ENCODE measurements at places on chromosomes 3 and 15.

- no peak for DNase-seq
Measured at GRCh38 chr15:92645731-92646130, 9.8 kb downstream of the FAM174B start.

- no peak for DNase-seq
Measured at GRCh38 chr3:47705391-47705790, 76.3 kb downstream of the SMARCC1 start.

- no peak for DNase-seq
Measured at GRCh38 chr15:74826364-74826819, at the start of gene CPLX3. CPLX3 (plus strand) TSS chr15:74826627; CDS start chr15:74826704, 77 bp downstream.

DNA sequence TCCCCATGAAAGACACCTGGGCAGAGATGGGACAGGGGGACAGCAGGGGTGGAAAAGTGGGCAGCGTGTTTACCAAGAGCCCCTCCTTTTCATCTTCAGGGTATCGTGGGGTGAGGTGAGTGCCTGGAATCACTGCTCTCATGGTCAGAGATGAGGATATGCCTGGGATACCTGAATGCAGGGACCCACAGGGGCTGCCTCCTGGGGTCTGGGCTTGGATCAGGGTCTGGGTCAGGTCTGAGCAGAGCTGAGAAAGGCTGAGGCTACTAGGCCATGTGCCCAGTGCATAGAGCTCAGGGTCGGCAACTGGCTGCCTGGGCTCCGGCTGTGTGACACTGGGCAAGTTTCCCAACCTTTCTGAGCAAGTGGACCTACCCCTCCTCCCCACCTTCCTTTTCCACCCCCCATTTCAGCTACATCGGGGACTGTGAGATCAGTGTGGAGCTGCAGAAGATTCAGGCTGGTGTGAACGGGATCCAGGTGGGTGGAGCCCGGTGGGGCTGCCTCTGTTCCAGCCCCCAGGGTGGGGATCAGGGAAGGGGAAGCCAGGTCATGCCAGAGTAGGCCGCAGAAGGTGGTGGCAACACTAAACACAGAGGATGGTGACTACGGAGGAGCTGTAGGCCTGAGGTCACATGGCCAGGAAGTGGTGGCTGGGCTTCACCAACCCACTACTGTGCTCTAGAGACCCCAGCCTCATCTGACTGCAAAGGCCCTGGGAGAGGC lies 24.5 kb downstream of the ESYT3 start:
- DNase-seq, result no peak

DNA sequence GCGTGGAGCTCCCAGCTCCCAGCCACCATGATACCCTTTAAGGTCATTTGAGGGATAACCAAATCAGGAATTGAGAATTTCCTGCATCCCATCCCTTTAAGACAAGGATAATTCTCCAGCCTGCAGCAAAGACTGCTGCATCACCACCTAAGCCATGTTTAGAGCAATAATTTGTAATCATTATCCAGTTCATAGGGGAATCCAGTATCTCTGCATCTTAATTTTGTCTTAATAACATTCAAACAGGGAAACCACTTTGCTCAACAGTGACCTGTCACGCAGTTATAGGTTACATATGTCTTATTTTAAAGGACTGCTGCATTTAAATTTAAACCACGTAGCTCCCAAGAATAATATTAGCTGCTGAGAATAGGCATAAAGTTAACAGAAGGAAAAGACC lies 188.4 kb downstream of the SSR3 start:
- no peak for DNase-seq

DNA sequence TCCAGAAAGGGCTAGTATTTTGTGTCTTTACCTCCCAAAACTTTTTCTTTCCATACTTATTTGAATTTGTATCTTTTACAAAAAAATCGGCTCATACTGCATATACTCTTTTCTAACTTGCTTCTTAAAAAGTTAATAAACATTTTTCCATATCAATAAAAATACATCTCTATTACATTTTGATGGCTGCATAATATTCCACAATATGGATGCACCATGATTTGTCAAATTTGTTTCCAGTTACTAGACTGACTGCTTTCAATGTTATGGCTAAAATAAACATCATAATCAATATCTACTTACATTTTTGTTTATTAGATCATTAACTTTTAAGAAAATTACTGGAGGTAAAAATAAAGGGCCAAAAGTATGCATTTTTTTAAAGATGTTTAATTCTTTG lies 121.7 kb downstream of the MEIS2 start:
- DNase-seq, result no peak

- DNase-seq, result no peak
Measured at GRCh38 chr15:57112178-57112577, 193.7 kb downstream of the TCF12 start.

DNA sequence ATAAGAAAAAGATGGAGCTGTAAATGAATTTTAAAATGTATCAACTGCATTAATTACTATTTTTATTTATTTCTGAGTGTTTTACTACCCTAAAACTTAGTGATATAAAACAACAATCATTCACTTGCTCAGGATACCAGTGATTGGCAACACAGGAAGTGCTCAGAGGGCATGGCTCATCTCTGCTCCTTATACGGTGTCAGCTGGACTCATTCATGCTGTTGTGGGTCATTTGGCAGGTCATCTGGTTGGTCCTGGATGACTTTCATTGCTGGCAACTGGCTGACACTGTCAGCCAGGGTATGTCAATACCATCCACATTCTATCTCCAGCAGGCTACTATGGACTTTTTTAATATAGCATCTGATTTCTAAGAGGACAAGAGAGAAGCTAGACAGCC lies 689.6 kb upstream of the NECTIN3 start:
- DNase-seq, result no peak

GRCh38 chr3:170016057-170016456 lies 21.7 kb upstream of the GPR160 start:
- DNase-seq, result no peak

DNA sequence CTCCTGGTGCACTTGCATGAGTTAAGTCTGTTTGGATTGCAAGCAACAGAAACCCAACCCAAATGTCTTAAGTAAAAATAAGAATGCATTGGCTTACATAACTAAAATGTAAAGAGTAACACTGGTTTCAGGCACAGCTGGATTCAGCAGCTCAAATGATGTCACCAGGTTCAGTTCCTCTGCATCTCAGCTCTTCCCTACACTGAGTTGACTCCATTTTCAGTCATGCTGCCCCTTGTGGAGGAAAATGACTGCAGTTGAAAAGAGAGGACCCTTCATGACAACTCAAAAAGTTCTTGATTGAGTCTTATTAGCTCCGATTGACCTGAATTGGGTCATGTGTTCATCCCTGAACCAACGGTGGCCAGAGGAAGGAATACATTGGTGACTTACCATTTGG lies 138.5 kb upstream of the ABI3BP start:
- DNase-seq, result no peak

DNA sequence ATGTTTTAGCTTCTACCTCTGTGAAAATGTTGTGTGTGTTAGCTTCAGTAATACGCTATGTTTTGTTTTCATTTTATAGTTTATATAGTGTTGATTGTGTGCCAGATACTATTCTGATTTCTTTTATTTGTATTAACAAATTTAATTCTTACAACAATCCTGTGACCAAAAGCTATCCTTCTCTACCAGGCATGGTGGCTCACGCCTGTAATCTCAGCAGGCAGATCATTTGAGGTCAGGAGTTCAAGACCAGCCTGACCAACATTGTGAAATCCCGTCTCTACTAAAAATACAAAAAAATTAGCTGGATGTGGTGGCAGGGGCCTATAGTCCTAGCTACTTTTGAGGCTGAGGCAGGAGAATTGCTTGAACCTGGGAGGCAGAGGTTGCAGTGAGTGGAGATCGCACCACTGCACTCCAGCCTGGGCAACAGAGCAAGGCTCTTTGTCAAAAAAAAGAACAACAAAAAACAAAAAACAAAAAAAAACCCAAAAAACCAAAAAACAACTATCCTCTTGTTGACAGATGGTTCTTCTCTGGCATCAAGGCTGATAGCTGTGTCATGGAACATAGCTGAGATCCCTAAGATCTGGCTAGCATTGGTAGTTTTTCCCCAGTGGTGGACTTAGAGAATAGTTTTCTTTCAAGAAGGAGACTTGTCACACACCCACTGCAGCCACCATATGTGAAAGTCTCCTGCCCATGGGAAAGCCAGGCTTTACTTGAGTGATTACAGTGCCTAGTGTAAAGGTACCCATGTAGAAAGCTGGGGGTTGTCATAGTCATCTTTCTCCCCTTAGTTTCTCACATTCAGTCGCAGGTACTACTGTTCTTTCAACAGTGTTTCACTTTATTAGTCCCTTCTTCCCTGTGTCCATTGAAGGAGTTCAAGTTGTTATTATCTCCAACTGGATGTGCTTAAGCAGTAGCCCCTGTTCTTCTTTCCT lies 116.5 kb downstream of the UBE2E2 start:
- no peak for DNase-seq

GRCh38 chr3:9222956-9223639 lies 26.3 kb downstream of the SRGAP3 start:
- no peak for DNase-seq

DNA sequence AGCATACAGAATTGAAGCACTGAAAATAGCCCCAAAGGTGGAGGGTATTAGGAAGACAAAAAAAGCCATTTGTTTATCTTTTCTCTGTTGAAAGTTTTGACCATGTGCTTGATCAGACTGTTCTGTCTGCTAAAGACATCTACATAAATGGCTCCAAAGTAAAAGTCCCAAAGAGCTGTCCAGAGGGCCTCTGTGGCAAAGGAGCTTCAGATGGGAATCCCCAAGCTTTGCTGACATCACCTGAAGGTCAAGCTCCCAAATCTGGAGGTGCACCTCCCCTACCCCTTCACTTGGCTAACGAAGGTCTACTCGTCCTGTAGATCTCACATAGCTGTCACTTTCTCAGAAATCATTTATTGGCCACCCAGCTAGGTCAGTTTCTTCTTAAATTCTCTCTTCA lies 194.6 kb upstream of the SLC2A2 start:
- no peak for DNase-seq

- no peak for DNase-seq
Measured at GRCh38 chr3:183319371-183319770, 66.3 kb downstream of the B3GNT5 start.

DNA sequence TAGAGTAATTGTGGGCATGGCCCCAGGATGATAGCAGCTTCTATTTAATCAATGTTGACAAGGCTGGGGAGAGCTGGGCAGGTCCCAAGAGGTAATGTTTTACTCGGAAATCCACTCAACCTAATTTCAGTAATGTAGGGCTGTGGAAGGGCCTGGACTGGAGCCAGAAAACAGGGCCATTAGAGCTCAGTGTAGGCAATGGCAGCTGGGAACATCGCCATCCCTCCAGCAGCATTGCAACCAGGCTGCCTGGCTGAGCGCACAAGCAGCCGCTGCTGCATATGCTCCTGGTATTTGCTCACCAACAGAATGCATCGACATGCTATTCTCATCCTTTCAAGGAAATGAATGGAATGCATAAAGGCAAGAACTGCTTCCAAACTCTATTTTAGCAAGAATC lies 90.0 kb downstream of the GAP43 start:
- no peak for DNase-seq

GRCh38 chr15:60519218-60519617 lies 40.3 kb upstream of the ICE2 start:
- peak; percentile 1 for DNase-seq

- DNase-seq, result no peak
Measured at GRCh38 chr3:58358808-58359207, 26.1 kb downstream of the PXK start.

- no peak for DNase-seq
Measured at GRCh38 chr15:86691091-86691663, 611.5 kb downstream of the AGBL1 start.

- no peak for DNase-seq
Measured at GRCh38 chr15:43534897-43535296, 17.5 kb downstream of the MAP1A start.

DNA sequence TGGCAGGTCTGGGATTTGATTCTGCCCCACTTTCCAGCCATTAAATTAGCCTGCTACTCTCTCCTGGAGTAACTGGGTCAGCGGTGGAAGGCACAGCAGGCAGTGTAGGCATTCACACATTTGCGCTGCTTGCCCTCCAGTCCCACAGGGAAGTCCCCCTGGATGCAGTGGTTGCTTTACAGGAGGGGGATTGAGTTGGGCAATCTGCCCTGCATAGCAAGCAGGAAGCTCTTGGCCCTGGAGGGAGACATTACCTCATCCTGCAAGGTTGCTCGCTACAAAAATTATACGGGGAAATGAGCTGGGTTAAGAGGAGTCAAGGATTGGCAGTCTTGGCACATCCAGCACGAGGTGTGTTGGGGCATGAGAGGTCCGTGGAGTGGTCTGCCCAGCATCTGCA lies 14.8 kb downstream of the MCM2 start:
- no peak for DNase-seq

- DNase-seq, result peak; percentile 48
Measured at GRCh38 chr15:94610069-94610468, 378.7 kb downstream of the MCTP2 start.

- no peak for DNase-seq
Measured at GRCh38 chr3:117964814-117965213, 1069.8 kb downstream of the IGSF11 start.
